Activated CD4-positive, alpha-beta T cell treated with anti-CD3 and anti-CD28 coated beads, Interleukin-2, amount 50 U/mL, for 24 hours (primary cell): ENCODE measurements at places on chromosomes 5 and 9.

DNA sequence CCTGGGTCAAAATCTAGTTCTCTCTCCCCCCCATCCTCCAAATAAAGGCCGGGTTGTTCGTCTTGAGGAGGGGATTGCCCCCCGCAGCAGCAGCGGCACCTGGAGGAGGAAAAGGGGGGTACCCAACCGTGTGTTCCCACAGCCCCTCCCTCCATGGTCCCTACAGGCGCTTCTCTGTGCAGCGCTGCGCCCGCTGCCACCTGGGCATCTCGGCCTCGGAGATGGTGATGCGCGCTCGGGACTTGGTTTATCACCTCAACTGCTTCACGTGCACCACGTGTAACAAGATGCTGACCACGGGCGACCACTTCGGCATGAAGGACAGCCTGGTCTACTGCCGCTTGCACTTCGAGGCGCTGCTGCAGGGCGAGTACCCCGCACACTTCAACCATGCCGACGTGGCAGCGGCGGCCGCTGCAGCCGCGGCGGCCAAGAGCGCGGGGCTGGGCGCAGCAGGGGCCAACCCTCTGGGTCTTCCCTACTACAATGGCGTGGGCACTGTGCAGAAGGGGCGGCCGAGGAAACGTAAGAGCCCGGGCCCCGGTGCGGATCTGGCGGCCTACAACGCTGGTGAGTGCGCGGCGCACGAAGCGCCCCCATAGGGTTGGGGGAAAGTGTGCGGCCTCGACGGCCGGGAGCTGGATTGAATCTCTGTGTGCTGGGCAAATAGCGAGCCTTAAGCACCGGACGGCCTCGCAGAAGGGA, 3.5 kb downstream of the LHX2 start:
- no peak for DNase-seq

- DNase-seq: no peak
Observed at GRCh38 chr9:131618071-131618479, 72.8 kb downstream of the PRRT1B start.

DNA sequence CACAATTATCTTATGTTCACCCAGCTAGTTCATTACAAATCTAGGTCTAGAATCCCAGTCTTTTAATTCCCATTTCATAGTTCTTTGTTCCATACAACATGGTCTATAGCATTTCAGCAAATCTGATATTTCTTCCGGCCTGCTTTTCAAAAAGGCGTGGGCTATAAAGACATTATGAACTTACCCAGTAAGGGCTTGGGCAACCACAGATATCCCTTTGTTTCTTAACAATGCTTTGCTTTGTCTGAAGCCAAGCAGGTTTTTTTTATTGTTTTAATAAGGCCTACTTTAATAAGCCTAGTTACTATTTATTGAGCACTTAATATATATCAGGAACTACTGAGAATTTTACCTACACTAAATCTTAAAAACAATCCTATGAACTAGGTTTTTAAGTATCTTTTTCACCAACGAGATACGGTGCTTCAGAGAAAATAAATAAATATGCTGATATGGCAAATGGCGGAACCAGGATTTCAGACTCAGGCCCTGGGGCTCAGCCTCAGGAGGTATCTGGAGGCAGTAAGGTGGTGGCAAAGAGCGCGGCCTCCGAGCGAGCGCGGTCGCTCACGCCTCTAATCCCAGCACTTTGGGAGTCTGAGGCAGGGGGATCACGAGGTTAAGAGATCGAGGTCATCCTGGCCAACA, 29.7 kb downstream of the PCA3 start:
- DNase-seq: no peak

GRCh38 chr9:92617195-92617813, 52.6 kb downstream of the IPPK start:
- DNase-seq: no peak

DNA sequence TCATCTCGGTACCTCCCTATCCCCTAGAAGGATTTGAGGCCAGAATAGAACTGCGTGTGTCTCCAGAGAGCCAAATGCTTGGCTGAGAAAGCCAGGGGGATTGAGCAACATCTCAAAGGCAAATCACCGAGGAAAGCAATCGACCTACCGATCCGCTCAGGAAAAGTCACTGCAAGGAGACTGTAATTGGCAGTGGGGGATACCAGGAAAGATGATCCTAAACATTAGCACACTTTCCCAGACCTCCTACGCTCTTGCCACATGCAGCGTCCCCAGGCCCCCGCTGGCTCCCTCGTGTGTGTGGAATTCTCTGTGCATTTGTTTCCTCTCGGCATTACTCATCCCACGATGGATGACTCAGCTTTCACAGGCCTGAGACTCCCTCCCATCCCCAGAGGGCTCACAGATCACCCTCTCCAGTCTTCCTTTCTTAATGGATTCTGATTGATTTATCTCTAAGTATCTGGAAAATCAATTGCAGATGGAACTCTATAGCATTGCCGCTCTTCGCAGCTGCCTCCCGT, 82.2 kb upstream of the ICE1 start:
- no peak for DNase-seq

DNA sequence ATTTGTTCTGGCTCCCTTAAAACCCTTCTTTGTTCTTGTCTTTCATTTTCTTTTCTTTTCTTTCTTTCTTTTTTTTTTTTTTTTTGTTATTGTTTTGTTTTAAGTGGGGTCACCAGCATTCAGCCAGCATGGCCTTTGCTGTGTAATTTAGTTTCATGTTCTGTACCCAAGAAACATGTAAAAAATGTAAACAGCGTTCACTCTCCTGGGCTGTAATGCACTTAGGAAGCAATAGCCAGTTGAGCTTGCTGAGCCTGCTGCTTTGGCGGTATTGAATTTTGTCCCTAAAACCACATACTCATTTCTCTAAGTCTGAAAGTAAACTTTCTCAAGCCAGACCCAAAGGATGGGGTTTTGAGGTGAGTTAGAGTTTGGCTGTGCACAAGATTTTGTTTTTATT, 158.6 kb downstream of the PAPPA start:
- DNase-seq: no peak

- no peak for DNase-seq
Observed at GRCh38 chr9:100086097-100086635, 12.6 kb downstream of the ERP44 start.

- no peak for DNase-seq
Observed at GRCh38 chr9:117302487-117302886, 112.4 kb downstream of the ASTN2 start.

DNA sequence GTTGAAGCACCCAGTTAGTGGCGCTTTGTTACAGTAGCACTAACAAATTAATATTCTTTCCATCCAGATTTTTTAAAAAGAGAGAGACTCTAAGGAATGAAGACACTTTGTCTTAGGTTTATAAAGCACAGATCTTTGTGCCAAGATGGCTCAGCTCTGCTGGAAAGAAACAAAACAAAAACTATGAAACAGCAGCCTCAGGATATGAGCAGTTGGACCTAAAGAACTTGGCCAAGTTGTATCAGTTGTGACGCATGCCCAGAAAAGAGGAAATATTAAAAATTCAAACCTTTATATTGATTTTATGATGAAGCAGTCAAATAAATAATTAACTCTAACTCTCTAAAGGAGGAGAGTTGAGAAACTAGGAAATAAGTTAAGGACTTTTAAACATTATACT, 427.2 kb downstream of the SPOCK1 start:
- no peak for DNase-seq

- DNase-seq: no peak
Observed at GRCh38 chr9:68905129-68905528, 108.8 kb downstream of the PRKACG start.

- no peak for DNase-seq
Observed at GRCh38 chr9:129410226-129410625, 210.7 kb downstream of the C9orf50 start.

DNA sequence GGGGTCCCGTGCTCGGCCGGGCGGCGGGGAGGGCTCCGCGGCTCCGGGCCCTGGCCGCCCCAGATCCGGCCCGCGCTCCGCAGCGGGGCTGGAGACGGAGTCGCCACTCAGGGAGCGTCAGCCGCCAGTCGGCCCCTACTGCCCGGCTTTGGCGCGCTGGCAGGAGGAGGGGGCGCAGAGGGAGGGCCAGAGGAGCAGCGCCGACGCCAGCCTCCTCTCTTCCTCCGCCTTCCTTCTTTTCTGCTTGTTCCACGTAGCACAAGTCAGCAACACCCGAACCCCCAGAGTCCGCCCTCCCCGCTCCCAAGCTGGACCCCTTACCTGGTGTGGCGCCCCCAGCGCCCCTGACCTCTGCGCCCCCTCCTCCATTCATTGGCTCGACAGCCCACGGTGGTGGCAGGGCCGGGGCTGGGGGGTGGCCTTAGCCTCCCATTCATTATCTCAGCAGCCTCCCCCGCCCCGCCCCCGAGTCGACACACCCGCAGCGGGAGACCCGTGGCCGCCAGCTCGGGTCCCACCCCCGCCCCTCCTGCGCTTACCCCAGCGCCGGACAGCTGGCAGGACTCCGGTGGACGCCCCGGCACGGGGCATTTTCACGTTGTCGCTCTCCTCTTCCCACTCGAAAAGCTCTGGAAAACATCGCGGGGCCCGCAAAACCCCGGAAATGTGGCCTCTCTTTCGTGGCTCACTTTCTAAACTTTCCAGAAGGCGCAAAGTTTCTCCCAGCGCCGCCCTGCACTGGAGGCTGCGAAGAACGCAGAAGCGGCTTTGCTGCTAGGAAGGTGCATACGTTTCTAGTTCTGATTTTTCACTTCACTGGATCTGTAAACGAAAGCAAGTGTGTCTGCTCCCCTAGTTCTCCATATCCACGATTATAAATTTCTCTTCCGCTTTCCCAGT, at the start of gene LPAR1:
TSS of gene LPAR1 (minus strand) at position 140 of the 900 bp plus-strand sequence. CDS start 66,353 bp downstream, outside the sequence.
- no peak for DNase-seq

DNA sequence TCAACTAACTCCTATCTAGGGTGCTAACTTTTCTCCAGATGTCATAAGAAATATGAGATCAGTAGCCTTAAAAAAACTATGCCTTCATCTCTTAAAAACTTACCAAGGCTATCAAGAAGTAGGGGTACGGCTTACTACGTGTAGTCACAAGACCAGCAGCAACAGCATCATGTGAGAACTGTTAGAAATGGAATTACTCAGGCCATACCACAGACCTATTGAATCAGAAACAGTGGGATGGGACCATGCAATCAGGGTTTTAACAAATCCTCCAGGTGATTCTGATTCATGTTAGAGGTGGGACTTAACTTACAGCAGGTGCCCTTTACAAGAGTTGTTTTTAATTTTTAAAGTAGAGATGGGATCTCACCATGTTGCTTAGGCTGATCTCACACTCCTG, 4.6 kb downstream of the IFNE start:
- DNase-seq: no peak

- no peak for DNase-seq
Observed at GRCh38 chr5:122099060-122099790, 21.2 kb upstream of the LOX start.

GRCh38 chr5:151027961-151028479, 7.6 kb downstream of the GPX3 start:
- DNase-seq: no peak

DNA sequence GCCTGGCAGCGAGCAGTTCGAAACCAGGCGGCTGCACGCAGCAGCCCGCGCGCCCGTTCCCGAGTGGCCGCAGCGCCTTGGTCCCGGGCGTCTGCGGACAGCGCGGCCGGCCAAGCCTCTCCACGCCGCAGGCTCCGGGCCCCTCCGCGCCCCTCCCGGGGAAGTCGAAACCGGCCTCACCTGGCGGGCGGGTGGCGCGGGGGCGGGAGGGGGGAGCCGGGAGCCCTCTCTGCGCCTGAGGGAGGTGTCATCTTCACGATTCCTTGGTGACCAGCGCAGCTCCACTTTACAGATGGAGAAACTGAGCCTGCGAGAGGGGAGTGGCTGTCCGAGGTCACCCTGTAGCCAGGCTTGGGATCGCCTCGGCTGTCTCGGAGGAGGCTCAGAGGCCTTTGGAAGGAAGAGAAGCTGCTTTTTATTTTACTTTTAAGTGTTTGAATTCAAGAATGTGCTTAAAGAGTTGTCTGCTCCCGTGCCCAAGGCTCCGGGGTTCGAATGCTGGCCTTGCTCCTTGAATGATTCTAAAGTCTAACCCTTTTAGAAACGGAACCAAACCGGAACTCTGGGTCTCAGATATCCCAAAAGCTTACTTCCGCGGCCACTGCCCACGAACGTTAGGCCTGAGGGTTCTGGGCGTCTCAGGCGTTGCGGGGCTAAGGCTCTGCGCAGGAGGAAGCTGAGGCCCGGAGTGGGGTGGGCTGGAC, 662 bp downstream of the SUSD3 start:
- no peak for DNase-seq

DNA sequence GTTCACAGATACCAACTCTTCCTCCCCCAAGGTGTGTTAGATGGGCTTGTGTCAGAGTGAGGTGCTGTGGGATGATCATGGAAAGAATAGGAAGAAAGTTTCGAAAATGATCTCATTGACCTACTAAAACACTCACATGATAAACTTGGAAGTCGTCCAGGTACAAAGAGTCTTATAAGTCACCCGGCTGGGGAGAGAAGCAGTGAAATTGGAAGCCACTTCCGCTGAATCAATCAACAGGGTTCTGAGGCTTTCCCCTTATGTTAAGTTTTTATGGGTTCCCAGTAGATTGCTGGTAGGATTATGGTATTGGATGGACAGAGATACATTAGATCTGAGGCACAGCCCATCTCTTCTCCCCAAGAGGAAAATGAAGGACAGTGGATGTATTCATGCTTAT, 218.8 kb upstream of the MSX2 start:
- no peak for DNase-seq

- peak; percentile 8 for DNase-seq
Observed at GRCh38 chr9:20314981-20315380, 307.3 kb downstream of the MLLT3 start.

- DNase-seq: no peak
Observed at GRCh38 chr9:98324801-98325200, 69.4 kb upstream of the TBC1D2 start.

DNA sequence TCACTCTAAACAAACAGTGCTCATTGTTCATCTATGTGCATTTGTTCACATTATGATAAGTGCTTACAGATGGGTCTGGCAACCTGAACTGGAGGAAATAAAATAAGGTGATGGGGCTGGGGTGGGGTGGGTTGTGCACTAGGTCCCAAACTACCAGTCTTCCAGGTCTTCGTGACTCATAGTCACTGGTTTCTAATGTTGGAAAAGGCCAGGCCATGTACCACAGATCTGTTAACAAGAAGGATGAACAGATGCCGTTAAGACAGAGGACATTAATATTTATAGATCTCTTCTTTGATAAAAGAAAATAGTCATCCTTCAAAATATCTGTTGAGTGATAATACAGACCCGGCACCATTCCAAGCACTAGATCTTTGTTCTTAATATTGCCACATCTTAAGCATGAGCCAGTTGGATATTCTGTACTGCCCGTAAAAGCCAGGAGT, 71.4 kb upstream of the STARD4 start:
- no peak for DNase-seq

- DNase-seq: no peak
Observed at GRCh38 chr5:39928709-39929108, 503.9 kb upstream of the DAB2 start.

- DNase-seq: no peak
Observed at GRCh38 chr9:95139126-95139525, 178.4 kb downstream of the FANCC start.
